ENCODE measurements at places on chromosomes 11 and 22.
A peak's percentile ranks its signal among the peaks of the same experiment; 100 is the strongest.

- DNase-seq: no peak
These were observed 183.0 kb downstream of the LUZP2 start for GRCh38 chr11:24679821-24680351.

DNA sequence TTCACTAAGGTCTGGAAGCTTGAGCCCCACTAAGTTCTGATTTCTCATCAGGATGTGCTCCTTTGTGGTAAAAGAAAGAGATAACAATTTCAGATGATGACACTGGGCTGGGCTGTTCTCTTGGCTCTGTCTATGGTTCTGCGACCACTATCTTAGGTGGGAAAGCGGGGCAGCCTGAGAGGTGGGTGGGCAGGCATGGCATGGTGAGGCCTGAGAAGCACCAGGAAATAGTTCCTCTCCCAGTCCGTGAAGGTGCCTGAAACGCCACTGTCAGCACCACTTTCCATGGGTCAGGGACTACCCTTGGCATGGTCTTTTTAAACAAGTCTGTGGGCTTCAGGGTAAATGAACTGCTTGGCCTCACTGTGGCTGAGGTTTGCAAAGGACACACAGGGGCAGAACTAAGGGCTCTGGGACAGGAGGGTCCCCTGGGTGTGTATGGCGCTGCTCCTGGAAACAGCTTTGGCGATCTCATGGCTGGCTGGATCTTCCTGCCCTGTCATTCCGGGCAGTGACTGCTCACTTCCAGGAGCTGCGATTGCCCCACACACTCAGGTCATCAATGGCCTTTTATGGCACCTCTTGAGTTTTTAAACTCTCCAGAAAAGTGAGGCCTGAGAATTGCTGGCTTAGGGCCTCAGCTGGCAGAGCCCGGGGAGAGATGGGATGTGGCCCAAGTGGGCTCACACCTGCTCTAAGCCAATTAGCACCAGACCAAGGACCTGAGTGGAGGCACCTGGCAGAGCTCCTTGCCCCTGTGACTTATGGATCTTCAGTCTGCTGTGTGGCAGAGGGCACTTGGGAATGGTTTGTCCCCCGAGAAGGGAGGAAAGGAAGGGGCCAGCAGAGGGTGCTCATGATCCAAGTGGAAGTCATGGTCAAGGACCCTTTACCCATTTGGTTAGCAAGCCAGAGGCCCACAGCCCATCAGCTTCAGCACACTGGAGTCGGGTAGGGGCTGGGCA lies 55.6 kb upstream of the LYVE1 start:
- no peak for DNase-seq

DNA sequence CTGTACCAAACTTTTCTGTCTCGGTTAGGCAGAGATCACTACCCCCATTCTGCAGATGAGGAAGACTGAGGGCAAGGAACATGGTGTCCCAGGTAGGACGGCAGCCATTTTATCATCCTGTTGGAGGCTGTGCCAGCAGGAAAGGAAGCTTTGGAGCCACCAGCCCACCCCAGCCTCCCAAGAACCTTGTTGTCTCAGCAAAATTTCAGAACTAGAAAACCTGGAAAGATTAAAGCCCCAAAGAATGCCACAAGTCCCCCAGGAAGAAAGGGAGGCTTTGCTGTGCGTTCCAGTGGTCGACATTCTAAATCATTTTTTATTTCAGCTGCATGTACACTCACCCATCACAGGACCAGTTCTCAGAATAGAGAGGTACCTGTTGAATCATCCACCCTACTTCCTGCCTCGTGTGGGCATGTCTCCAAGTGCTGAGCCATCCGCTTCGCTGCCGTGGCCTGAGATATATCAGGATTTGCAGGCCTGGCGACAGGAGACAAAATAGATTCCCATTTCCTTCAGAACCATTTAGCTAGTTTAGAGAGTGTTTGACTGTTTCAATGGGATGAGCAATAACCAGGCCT lies 13.0 kb upstream of the EIF3D start:
- DNase-seq: no peak

DNA sequence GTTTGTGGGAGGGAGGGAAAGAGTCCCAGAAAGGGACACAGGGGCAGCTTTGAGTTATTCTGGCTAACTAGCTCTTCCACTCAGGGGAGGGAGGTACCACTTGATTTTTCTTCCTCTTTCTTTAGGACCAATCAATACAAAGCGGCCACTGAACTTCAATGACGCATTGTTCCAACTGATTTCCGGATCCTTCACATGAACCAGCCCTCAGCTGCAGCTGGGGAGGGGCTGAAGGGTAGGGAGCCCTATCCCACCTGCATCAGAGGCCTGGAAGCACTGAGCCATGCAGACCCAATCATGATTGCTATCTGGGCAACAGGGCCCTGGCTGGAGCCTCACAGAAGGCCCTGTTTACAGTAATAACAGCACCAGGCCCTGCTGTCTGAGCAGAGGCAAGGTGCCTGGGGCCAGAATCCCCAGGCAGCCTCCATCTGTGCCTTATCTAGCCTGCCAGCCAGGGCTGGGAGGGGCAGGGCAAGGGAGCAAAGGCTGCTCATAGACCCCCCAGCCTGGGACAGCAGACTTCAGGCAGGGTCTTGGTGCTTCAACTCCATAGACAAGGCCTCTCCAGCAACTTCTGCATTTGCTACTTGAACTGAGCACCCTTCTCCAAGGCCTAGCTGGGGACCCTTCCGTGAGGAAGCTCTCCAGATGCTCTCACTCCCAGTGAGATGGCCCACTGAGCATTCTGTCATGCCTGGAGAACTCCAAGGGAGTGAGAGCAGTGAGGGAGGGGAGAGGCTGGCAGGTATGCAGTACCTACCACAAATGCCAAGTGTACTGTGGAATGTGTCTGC lies 22.5 kb downstream of the CLPB start:
- no peak for DNase-seq

GRCh38 chr11:61737131-61737530 lies 15.3 kb upstream of the MYRF start:
- no peak for DNase-seq

DNA sequence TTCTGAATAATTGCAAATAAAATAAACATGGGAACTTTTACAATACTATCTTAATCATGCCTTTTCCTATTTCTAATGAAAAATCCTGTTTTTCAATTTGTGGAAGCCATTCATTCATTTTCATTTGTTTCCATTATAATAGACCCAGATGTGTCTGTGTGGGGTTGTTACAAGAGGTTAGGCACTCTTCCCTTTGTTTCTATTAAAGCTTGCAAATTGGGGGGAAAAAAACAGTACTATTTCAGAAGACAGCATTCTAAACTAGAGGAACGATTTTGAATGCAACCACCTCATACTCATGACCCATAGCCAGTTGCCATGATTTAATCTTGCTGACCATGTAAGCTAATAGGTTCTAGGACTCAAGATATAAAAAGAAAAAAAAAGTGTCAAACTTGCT lies 175.5 kb downstream of the SOX6 start:
- DNase-seq: no peak

GRCh38 chr11:22194306-22194705 lies 1.4 kb downstream of the ANO5 start:
- DNase-seq: no peak

- DNase-seq: no peak
These were observed 89.8 kb downstream of the PDE2A start for GRCh38 chr11:72584293-72584938.

DNA sequence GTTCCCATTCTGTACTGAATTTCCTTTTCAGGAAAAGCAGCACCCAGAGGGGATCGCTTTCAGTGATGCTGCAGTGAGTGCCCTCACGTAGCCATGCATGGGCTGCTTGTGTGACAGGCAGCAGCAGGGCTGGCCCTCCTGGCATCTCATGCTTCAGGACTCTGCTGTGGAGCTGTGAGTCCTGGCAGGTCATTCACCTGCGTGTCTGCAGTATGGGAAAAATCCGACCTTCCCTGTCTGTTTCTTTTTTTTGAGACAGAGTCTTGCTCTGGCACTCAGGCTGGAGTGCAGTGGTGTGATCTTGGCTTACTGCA lies 13.4 kb downstream of the GLB1L2 start:
- no peak for DNase-seq

DNA sequence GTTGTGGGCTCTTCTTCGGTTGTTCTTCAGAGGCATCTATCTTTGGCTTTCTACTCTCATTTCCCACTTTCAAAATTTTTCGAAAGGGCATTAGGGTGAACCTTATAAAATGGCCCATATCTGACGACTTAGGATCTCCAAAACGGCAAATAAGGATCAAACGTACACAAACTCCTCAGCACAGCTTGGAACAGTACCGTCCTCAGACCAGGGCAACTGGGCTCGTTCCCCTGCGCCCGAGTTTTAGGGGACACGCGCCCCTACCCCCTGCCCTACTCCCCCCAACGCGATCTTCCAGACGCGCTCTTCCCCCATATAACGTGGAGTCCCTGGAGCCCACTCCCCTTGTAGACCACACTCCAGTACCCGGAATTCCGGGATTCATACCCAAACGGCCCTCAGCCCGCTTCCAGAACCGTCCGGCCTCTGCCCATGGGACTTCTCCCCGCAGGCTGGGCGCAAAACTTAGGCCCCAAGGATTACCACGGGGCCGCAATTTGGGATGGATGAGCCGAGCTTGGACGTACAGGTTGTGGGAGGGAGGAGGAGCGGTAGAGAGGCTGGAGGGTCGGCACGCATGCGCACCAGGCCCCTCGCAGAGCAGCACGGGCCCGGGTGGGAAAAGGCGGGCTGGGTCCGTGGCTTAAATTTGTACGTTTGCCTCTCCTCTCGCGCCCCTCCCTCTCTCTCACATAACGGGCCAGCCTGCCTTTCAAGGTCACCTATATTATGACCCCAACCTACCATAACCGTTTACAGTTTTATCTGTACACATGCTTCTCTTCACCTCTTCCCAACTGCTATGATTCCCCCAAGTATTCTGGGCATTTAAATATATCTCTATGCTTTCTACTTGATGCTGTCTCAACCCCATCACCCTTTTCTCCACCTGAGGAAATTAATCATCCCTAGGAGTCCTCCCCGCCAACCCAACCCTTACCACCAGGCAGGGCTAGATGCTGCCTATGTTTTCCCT lies 3.4 kb downstream of the CCDC89 start:
- peak; percentile 25 for DNase-seq

- DNase-seq: no peak
These were observed 39.4 kb downstream of the GNB1L start for GRCh38 chr22:19815093-19815822.

- DNase-seq: no peak
These were observed 19.6 kb upstream of the PDGFD start for GRCh38 chr11:104183593-104183992.

- DNase-seq: no peak
These were observed 128.4 kb downstream of the ARHGAP8 start for GRCh38 chr22:44880610-44881290.

- DNase-seq: no peak
These were observed 273.8 kb upstream of the B3GAT1 start for GRCh38 chr11:134685793-134686380.

- no peak for DNase-seq
These were observed 13.1 kb downstream of the ADM start for GRCh38 chr11:10317776-10318526.

DNA sequence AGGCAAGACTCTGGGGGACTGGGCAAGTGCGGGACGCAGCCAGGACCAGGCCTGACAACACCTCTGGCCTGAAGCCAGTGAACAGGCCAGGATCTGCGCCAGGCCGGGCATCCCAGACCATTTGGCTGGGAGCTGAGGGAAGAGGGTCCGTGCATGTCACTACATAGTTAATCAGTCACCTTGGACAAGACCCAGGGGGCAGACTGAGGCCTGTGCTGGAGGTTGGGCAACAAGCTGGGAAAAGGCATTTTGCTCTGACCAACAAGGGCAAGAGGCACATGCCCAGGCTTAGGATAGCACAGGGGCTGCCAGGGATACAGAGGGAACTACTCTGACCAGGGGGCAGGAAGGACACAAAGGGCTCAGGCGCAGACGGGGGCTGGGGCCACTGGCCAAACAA lies 7.0 kb upstream of the CHADL start:
- DNase-seq: no peak

- DNase-seq: no peak
These were observed 5.0 kb downstream of the MMP8 start for GRCh38 chr11:102719620-102720277.

- DNase-seq: no peak
These were observed 56.7 kb downstream of the AMBRA1 start for GRCh38 chr11:46537121-46537520.

- DNase-seq: no peak
These were observed 8.0 kb downstream of the TUBGCP6 start for GRCh38 chr22:50236731-50237409.

- peak; percentile 31 for DNase-seq
These were observed 698.6 kb upstream of the ARHGAP42 start for GRCh38 chr11:99988471-99988837.

GRCh38 chr11:119030029-119030328 lies 698 bp downstream of the SLC37A4 start:
- DNase-seq: no peak

DNA sequence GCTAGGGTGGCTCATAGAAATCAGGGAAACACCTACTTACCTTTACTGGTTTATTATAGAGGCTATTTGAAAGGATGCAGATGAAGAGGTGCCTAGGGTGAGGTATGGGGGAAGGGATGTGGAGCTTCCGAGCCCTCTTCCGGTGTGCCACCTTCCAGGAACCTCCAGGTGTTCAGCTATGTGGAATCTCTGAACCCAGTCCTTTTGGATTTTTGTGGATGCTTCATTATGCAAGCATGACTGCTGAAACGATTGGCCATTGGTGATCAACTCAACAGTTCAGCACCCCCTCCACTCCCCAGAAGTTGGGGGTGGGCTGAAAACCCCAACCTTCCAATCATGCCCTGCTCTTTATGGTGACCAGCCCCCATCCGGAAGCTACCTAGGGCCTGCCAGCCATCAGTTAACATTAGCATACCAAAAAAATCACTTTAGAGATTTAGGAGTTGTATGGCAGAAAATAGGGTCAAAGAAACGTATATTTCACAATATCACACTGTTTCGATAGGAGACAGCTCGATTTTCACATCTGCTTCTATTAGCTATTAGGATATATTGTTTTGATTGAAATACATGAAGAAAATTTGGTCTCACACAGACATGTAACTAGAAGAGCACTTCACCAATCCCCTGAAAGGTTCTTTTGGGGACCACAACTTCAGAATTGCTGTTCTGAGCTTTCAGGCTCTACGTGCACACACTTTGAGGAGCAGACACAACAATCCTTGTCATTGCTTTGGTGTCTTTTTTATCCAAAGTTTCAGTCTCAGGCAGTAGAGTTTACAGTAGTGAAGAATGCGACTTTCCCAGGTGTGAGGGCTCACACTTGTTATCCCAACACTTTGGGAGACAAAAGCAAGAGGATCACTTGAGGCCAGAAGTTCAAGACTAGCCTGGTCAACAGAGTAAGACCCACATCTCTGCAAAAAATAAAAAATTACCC lies 3.3 kb upstream of the POLR2G start:
- no peak for DNase-seq

GRCh38 chr11:65920372-65920802 lies 1.2 kb downstream of the DRAP1 start:
- DNase-seq: no peak
